ENCODE measurements at places on chromosomes 16 and 17. TPM values are rescaled to one million over a fixed set of nuclear protein-coding genes. Genes with fewer than 3 reads are reported as not detected.

Gene SLC9A5
- total RNA-seq = 1.2 TPM

Gene CCL8
- total RNA-seq = not detected

Gene ASPHD1
- not detected for total RNA-seq

Gene KAT2A
- 29.9 TPM for total RNA-seq

Gene CD300H
- 9.3 TPM for total RNA-seq

Gene FN3K
- total RNA-seq = 6.1 TPM

Gene TLCD1
- total RNA-seq = 1.0 TPM

Gene ABCC12
- not detected for total RNA-seq

Gene MRC2
- 0.54 TPM for total RNA-seq
